HCEC 1CT (cell line): ENCODE measurements at places on chromosomes 3 and 15.
A peak's percentile ranks its signal among the peaks of the same experiment; 100 is the strongest.

GRCh38 chr15:63405683-63406390, 24.2 kb upstream of the CA12 start:
- DNase-seq = no peak

DNA sequence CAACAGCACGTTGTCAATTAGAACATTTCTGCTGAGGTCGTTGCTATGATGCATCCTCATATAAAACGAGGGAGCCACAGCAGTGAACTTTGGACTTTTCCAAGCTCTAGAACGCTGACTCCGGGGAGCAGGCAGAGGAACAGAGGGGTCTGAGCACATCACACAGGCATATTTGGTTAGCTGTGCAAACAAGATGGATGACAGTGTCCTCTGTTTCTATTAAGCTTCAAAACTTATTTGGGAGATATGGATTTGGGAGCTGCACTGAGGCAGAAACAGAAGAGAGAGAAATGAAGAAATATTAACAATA, 278.0 kb upstream of the TBL1XR1 start:
- DNase-seq = no peak

GRCh38 chr3:73465926-73466325, 158.8 kb downstream of the PDZRN3 start:
- no peak for DNase-seq

- peak; percentile 10 for DNase-seq
Observed at GRCh38 chr15:60006203-60006862, 2.2 kb downstream of the FOXB1 start.

- peak; percentile 57 for DNase-seq
Observed at GRCh38 chr3:4995500-4996053, 16.3 kb downstream of the BHLHE40 start.

- DNase-seq = no peak
Observed at GRCh38 chr3:67534594-67534993, 119.8 kb downstream of the SUCLG2 start.

GRCh38 chr3:150223558-150223957, 184.5 kb upstream of the TSC22D2 start:
- DNase-seq = no peak

- peak; percentile 87 for DNase-seq
Observed at GRCh38 chr3:108862865-108863798, 40.5 kb downstream of the TRAT1 start.

- no peak for DNase-seq
Observed at GRCh38 chr3:77919244-77919643, 879.3 kb downstream of the ROBO2 start.

GRCh38 chr15:87866961-87867360, 389.6 kb downstream of the NTRK3 start:
- no peak for DNase-seq

DNA sequence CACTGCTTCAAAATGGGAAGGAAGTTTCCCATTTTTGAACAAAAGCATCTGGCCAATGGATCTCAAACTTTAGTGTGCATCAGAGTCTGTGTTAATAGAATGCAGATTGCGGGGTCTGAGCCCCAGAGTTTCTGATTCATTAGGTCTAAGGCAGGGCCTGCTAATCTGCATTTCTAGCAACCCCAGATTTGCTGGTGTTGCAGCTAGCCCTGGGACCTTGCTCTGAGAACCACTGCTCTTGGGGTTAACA, 30.7 kb upstream of the USP3 start:
- DNase-seq = no peak
